ENCODE measurements at places on chromosomes 2 and 18.

GRCh38 chr18:21632393-21632792, 20.3 kb downstream of the SNRPD1 start:
- H3K4me3 ChIP-seq: no peak overlapping the region
- peaks cover 27% of the 10 kb centered on the region for H3K4me1 ChIP-seq
- H3K27me3 ChIP-seq: no peaks in the 10 kb centered on the region
- H3K27ac ChIP-seq: no peak overlapping the region
- peaks cover 29% of the 10 kb centered on the region for H3K36me3 ChIP-seq
- ATAC-seq: no peak

DNA sequence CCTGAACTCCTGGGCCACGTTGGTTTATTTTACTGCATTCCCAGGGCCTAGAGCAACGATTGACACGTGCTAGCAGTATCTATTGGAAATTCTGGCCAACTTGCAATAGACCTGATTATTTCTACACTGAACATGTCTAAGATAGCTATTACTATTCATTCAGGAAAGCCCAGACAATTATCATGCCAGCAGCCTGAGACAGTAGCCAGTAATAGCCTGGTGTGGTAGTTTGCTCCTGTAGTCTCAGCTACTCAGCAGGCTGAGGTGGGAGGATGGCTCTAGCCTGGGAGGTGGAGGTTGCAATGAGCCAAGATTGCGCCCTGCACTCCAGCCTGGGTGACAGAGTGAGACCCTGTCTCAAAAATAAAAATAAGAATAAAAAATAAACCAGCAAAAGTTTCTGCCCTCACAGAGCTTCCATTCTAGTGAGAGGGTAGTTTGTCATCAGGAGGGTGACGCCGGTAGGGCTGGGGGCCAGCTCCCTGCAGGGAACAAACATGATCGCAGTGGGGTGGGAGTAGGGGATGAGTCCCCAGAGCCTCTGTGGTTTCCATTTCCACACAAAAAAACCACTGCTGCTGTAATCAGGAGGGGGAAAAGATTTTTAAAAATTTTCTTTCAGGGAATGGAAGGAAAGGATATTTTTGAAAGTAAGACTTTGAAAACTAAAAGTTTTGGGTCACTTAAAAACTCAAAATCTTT, 4.3 kb downstream of the CASP8 start:
- peak overlapping the region; percentile 26 for H3K4me3 ChIP-seq
- peak overlapping the region; percentile 67 for H3K27ac ChIP-seq
- no peaks in the 10 kb centered on the region for H3K27me3 ChIP-seq
- peaks cover 30% of the 10 kb centered on the region for H3K36me3 ChIP-seq

DNA sequence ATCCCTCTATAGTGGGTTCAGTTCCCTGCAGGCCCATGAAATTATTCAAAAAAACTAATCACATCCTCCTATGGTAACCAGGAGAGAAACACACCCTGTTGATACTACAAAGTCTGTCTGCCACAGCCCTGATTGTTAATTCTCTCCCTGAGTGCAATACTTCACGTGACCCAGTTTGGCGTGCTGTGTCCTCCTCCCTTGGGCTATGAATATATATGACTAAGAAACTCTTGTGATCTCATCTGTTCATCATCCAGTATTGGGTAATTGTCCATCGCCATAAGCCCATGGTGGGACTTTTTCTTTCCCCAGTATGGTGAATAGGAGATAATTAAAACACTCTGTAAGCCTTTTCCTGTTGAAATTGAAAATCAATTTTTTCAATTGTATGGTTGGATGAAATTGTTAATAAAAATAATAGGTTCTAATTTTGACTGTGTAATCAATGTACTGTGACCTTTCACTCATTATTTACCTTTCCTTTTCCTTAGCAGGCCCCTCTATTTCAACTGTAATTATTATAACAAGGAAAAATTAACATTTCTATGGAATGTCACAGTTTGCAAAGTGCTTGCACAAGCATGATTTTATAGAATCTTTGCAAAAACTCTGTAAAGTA, 1822.6 kb downstream of the SUCLG1 start:
- H3K36me3 ChIP-seq: no peaks in the 10 kb centered on the region
- no peak for ATAC-seq
- no peak overlapping the region for H3K27ac ChIP-seq

- H3K4me1 ChIP-seq: no peaks in the 10 kb centered on the region
- H3K27ac ChIP-seq: no peak overlapping the region
- no peak overlapping the region for H3K4me3 ChIP-seq
Measured at GRCh38 chr18:60987963-60988362, 345.3 kb upstream of the CDH20 start.

GRCh38 chr18:70368903-70369302, 80.1 kb downstream of the SOCS6 start:
- H3K4me1 ChIP-seq: no peaks in the 10 kb centered on the region
- no peak overlapping the region for H3K27ac ChIP-seq
- H3K27me3 ChIP-seq: peaks cover 16% of the 10 kb centered on the region

DNA sequence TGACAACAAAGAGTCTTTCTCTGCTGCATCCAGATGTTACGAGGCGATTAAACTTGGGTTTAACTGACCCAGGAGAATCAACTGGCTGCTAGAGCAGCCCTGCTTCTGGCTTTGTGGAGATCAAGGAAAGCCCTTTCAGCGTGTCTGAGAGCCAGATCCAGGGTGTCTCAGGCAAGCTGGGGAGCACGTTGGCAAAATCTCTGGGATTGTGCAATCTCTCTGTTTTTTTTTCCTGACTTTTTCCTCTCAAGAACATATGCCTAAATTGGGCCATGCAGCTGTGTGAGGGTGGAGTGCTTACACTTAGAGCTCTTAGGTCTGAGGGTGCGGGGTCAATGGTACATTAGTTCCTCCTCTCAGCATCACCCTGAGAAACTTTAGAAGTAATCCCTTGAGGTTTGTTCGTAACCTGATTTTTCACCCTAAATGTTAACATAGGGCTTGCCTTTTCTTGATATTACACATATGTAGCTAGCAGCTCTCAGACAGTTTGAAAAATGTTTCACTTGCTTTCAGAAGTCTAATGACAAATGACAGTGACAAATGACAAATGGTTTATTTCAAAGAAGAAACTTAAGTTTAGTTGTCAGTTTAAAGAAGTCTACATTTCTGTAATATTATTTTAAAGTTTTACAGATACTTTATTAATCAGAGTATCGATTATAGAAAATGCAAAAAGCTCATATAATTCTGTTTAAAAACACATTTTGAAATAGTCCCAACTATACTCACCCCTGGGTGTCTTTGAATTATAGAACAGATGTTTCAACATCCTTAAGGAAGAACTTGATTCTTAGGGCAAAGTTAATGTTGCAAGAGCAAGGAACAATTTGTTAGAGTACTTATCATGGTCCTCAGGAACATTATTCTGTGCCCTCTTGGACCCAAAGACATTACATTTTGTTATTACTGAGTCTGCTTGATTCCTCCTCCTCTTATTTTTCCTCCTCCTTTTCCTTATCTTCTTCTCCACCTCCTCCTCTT, 38.4 kb upstream of the ZSWIM2 start:
- no peak overlapping the region for H3K27ac ChIP-seq
- H3K36me3 ChIP-seq: no peaks in the 10 kb centered on the region
- no peak for ATAC-seq
- H3K4me1 ChIP-seq: no peaks in the 10 kb centered on the region
- H3K4me3 ChIP-seq: no peak overlapping the region

GRCh38 chr2:54523324-54523959, 67.3 kb downstream of the SPTBN1 start:
- no peak overlapping the region for H3K27ac ChIP-seq
- H3K4me3 ChIP-seq: no peak overlapping the region
- H3K27me3 ChIP-seq: peaks cover 11% of the 10 kb centered on the region

DNA sequence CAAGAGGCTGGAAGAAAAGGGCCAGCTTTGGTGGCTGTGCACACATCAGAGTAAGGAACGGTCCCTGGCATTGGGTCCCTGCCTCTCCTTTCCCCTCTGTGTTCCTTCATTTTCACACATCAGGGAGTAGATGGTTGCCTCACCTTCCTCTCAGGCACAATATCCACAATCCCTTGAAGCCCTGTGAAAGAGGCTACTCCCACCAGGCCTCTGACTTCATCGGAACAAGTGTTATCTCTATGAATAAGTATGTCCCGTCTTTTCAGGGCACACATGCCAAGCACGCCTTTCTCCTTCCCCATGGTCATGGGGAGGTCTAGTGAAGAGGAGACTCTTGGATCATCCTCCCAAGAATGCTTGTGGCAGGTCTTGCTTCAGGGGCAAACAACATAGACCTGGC, 61.2 kb upstream of the LMAN1 start:
- H3K4me3 ChIP-seq: no peak overlapping the region
- H3K27me3 ChIP-seq: peaks cover 45% of the 10 kb centered on the region
- ATAC-seq: no peak
- H3K27ac ChIP-seq: no peak overlapping the region
- H3K36me3 ChIP-seq: no peaks in the 10 kb centered on the region
- H3K4me1 ChIP-seq: no peaks in the 10 kb centered on the region

GRCh38 chr2:203705178-203705577, 1.3 kb upstream of the CD28 start:
- peaks cover 45% of the 10 kb centered on the region for H3K27me3 ChIP-seq
- no peak overlapping the region for H3K27ac ChIP-seq
- ATAC-seq: no peak
- no peaks in the 10 kb centered on the region for H3K36me3 ChIP-seq
- H3K4me3 ChIP-seq: no peak overlapping the region
- H3K4me1 ChIP-seq: peaks cover 13% of the 10 kb centered on the region

DNA sequence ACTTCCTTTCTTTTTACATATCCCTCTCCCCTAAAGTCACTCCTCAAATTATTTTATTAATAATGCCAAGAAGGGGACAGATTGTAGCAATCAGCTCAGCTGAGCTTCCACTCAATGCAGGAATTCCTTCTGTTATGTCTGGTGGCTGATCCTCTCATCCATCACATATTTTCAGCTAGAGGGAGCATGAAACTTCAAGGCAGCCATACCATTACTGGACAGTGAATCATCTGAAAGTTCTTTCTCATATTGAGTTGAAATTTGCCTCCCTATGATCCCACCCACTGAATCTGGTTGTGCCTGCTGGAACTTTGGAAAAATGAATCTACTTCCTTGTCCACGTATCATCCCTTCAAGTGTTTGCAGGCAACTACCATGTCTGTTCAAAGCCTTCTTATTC, 11.2 kb downstream of the ZNF385B start:
- H3K27me3 ChIP-seq: no peaks in the 10 kb centered on the region
- H3K4me1 ChIP-seq: no peaks in the 10 kb centered on the region
- H3K36me3 ChIP-seq: no peaks in the 10 kb centered on the region
- ATAC-seq: no peak

GRCh38 chr18:23196119-23197007, 61.1 kb downstream of the CABLES1 start:
- peak; percentile 22 for ATAC-seq
- peaks cover 6% of the 10 kb centered on the region for H3K36me3 ChIP-seq
- H3K4me3 ChIP-seq: no peak overlapping the region
- H3K4me1 ChIP-seq: no peaks in the 10 kb centered on the region
- no peak overlapping the region for H3K27ac ChIP-seq

GRCh38 chr2:119950966-119951365, 61.9 kb upstream of the EPB41L5 start:
- H3K4me3 ChIP-seq: no peak overlapping the region
- no peaks in the 10 kb centered on the region for H3K4me1 ChIP-seq
- no peak for ATAC-seq

DNA sequence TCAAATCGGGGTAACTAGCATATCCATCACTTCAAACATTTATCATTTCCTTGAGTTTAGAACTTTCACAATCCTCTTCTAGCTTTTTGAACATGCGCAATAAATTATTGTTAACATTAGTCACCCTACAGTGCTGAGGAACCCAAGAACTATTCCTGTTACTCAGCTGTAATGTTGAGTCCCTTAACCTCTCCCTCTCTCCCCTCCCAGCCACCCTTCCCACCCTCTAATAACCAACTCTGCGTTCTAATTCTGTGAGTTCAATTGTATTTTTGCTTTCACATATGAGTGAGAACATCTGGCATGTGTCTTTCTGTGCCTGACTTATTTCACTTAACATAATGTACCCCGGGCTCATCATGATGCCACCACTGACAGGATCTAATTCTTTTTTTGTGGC, 78.6 kb upstream of the RANBP2 start:
- no peak overlapping the region for H3K4me3 ChIP-seq
- ATAC-seq: no peak

- H3K4me1 ChIP-seq: no peaks in the 10 kb centered on the region
- no peaks in the 10 kb centered on the region for H3K36me3 ChIP-seq
- H3K27ac ChIP-seq: no peak overlapping the region
- H3K4me3 ChIP-seq: no peak overlapping the region
- ATAC-seq: no peak
Measured at GRCh38 chr2:71720283-71720560, 266.9 kb downstream of the DYSF start.

DNA sequence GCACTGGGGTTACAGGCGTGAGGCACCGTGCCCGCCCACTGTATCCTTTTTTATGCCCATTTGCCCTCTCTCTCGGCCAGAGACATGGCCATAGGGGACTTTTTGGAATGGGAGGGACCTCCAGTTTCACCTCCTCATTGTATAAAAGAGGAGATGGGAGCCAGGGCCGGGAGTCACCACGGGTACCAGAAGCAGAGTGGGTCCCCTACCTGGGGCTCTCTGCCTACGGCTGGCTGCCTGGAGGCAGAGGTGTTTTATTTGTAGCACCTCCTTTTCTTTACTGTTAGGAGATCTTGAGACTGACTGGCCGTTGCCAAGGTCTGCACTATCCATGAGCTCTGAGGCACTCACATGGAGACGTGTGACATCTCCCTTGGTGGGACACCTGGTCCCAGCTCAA, 162.8 kb downstream of the LDLRAD4 start:
- H3K36me3 ChIP-seq: no peaks in the 10 kb centered on the region
- H3K27me3 ChIP-seq: no peaks in the 10 kb centered on the region
- ATAC-seq: no peak
- H3K27ac ChIP-seq: peak overlapping the region; percentile 90

GRCh38 chr2:58893656-58894351, 652.7 kb upstream of the FANCL start:
- H3K36me3 ChIP-seq: no peaks in the 10 kb centered on the region
- no peaks in the 10 kb centered on the region for H3K4me1 ChIP-seq
- peaks cover 58% of the 10 kb centered on the region for H3K27me3 ChIP-seq
- no peak for ATAC-seq

DNA sequence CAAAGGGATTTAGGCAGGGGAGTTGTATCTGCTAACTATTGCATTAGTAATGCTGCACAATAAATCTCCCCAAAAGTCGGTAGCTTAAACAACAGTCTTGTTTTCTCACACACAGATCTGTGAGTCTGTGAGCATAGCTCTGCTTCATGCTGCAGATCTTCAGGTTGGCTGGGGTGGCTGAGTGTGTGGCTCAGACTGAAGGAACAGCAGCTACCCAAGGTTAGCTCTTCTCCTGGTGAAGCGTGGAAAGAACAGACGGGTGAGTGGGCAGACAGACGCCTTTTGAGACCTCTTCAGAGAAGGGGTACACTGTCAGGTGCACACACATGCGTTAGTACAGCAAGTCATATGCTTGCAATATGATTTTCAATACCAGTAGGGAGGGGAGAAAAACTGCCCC, 3.9 kb upstream of the CCDC85A start:
- H3K4me1 ChIP-seq: peaks cover 9% of the 10 kb centered on the region
- no peaks in the 10 kb centered on the region for H3K36me3 ChIP-seq
- peaks cover 41% of the 10 kb centered on the region for H3K27me3 ChIP-seq
- H3K4me3 ChIP-seq: no peak overlapping the region
- no peak for ATAC-seq

- H3K4me1 ChIP-seq: no peaks in the 10 kb centered on the region
- ATAC-seq: peak; percentile 50
- H3K4me3 ChIP-seq: no peak overlapping the region
Measured at GRCh38 chr18:22838639-22839277, 94.4 kb upstream of the RBBP8 start.

- peaks cover 13% of the 10 kb centered on the region for H3K4me1 ChIP-seq
- H3K27ac ChIP-seq: no peak overlapping the region
- no peak for ATAC-seq
- H3K36me3 ChIP-seq: no peaks in the 10 kb centered on the region
- H3K4me3 ChIP-seq: no peak overlapping the region
- no peaks in the 10 kb centered on the region for H3K27me3 ChIP-seq
Measured at GRCh38 chr2:88167740-88168139, 2.4 kb upstream of the THNSL2 start.

Data from stimulated activated memory B cell treated with anti-CD40 and anti-IgM and Interleukin-4, amounts not matched to agents 10 μg/mL and 1 μg/mL and 100 μg/mL, for 72 hours (primary cell).